ENCODE measurements at places on chromosomes 2 and 18. TPM values are rescaled to one million over a fixed set of nuclear protein-coding genes. Genes with fewer than 3 reads are reported as not detected.

TRABD2A gene
- total RNA-seq = 0.99 TPM

DNA sequence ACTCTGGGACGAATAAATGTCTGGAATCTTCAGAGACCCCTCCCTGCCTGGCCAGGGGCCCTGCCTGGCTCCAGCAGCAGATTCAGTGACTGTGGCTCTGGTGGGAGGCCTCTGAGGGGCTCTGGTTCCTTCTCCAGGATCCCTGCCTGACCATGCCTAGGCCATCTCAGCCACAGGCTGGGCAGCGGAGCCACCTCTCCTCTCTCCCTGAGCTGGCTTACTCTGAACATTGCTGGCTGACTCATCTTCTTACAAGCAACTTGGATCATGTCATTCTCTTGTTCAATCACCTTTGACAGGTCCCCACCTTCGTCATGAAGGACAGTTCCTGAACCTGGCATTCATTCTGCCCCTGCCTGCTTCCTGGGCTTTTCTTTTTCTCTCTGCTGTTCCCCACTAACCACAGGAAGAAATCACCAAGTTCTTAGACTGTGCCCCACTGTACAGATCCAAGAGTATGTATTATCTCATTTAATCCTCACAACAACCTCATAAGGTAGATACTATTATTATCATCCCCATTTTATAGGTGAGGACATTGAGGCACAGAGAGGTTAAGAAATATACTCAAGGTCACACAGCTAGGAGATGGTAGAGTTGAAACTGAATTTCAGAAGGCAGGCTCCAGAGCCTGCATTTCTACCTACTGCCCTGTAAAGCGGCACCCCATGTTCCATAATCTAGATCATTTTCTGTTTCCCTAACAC, 155.5 kb upstream of the SMAD2 start:
- H3K4me3 ChIP-seq = no peak overlapping the region
- H3K27ac ChIP-seq = no peak overlapping the region
- no peak for DNase-seq
- no peaks in the 10 kb centered on the region for H3K4me1 ChIP-seq

DNA sequence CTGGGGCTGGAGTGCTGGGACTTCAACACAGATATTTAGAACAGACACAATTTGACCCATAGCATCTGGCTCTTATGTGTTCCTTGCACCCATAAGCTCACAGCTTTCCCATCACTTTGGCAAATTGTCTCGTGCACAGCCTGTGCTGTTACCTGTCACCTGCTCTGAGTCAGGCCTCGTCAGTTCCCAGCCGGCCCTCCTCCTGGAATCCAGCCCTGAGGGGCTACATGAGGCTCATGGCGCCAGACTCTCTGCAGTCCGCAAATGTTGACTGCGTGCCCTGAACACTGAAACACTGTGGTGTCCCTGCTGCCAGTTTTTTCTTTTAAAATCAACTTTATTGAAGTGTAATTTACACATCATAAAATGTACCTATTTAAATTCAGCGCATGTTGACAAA, 65.4 kb upstream of the BZW1 start:
- H3K36me3 ChIP-seq = no peaks in the 10 kb centered on the region
- no peaks in the 10 kb centered on the region for H3K27me3 ChIP-seq
- H3K27ac ChIP-seq = no peak overlapping the region
- H3K4me3 ChIP-seq = no peak overlapping the region
- DNase-seq = no peak

- no peak for DNase-seq
- no peaks in the 10 kb centered on the region for H3K4me1 ChIP-seq
- no peaks in the 10 kb centered on the region for H3K27me3 ChIP-seq
- no peak overlapping the region for H3K27ac ChIP-seq
- H3K36me3 ChIP-seq = no peaks in the 10 kb centered on the region
Measured at GRCh38 chr2:50564766-50565165, 467.2 kb downstream of the NRXN1 start.

GRCh38 chr2:48799601-48800000, 44.1 kb upstream of the LHCGR start:
- H3K36me3 ChIP-seq = no peaks in the 10 kb centered on the region
- no peaks in the 10 kb centered on the region for H3K27me3 ChIP-seq
- H3K27ac ChIP-seq = no peak overlapping the region
- no peak for DNase-seq
- H3K4me3 ChIP-seq = no peak overlapping the region

FOXI3 gene
- not detected for total RNA-seq

DNA sequence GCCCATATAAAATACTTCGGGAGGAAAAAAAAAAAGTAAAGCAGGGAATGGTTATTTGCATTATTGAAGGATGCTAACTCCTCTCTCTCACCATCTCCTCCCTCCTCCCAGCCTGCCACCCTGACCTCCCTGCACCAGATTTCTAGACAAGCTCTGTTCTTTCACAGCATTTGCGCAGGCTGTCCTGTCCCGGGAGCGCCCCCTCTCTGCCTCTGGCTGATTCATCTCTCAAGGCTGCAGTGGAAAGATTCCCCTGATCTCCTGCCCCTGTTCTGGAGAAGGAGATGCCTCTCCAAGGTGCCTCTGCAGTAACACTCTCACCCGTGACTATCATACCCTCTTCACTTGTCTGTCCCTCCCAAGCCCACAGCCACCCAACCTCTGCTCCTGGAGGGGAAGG, 38.5 kb downstream of the COL4A4 start:
- H3K4me3 ChIP-seq = no peak overlapping the region
- no peaks in the 10 kb centered on the region for H3K4me1 ChIP-seq
- H3K36me3 ChIP-seq = no peaks in the 10 kb centered on the region

HOXD8 gene
- total RNA-seq = 15.6 TPM

Measured in endothelial cell of umbilical vein (primary cell).